Renal cortex interstitium (tissue), 15 donors: ENCODE measurements at places on chromosomes 4 and X. TPM values are rescaled to one million over a fixed set of nuclear protein-coding genes. Genes with fewer than 3 reads are reported as not detected.

- no peak for DNase-seq
These were observed 2.9 kb downstream of the HCFC1 start for GRCh38 chrX:153968754-153969124.

GRCh38 chrX:74804574-74804973, 120.7 kb downstream of the NEXMIF start:
- no peak for DNase-seq

GCNA gene
- polyA plus RNA-seq = 2.7 TPM

YY2 gene
- polyA plus RNA-seq = 4.7 TPM

GRCh38 chr4:156695163-156695562, 276.4 kb downstream of the PDGFC start:
- no peak for DNase-seq

CXCL6 gene
- 0.13 TPM for polyA plus RNA-seq

DNA sequence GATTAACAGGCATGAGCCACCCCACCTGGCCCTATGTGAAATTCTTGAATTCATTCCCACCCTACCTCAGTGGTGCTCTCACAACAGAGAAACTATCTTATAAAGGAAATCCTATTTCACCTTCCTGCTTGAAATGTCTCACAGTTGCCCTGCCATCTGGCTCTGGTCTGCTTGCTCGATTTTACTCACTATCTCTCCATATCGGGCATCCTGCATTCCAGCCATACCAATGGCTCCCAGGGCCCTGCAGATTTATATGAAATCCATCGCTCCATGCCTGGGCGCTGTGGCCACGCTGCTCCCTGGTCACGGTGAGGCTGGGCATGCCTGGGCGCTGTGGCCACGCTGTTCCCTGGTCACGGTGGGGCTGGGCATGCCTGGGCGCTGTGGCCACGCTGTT, 15.8 kb downstream of the SORBS2 start:
- DNase-seq = no peak

UGT2B7 gene
- polyA plus RNA-seq = 79.4 TPM

GRCh38 chrX:18855919-18856644, 127.8 kb downstream of the PHKA2 start:
- no peak for DNase-seq

DNA sequence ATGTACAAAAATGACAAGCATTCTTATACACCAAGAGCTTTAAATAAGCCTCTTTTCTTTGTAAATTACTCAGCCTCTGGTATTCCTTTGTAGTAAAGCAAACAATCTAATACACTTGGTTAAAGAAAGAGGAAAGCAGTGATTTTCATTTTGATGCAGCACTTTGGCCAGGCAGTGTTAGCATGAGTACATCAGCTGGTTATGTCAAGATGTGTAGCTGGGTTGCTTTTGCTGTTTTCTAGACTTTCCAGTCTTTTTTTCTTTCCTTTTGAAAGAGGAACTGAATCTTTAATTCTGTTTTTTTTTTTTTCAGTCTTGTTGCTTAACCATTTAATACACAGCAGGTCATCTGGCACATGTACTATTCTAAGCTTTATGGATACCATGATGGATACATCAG, 167.1 kb upstream of the AADAT start:
- no peak for DNase-seq

- no peak for DNase-seq
These were observed 70.2 kb downstream of the SMIM20 start for GRCh38 chr4:25984266-25984665.

DNA sequence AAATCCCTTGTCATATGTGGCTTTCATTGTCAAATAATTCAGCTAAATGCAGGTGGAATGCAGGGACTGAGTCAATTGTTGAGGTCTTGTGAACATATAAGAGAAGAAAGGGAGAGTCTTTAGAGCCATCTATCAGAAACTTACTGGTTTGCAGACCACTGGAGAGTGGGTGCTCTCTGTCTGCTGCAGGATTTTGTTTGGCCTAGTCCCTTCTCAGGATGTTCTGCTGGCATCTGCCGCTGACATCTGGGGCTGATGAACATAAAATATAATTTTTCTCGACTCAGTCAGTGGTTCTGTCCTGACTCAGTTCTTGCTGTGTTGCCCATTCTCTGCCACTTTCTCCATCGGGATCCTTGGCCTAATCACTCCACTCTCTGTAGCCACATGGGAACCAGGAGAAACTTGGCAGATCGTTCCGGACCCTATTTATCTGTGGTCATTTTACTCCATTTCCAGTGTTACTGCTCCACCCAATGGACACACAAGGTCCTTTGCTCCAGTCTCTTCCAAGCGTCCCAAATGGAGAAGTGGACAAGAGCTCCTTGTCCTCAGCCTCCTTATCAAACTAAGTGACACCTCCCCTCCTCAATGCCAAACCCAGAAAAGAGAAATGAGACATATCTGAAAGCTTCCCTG, 436.2 kb downstream of the FAT4 start:
- DNase-seq = peak; percentile 54

DNA sequence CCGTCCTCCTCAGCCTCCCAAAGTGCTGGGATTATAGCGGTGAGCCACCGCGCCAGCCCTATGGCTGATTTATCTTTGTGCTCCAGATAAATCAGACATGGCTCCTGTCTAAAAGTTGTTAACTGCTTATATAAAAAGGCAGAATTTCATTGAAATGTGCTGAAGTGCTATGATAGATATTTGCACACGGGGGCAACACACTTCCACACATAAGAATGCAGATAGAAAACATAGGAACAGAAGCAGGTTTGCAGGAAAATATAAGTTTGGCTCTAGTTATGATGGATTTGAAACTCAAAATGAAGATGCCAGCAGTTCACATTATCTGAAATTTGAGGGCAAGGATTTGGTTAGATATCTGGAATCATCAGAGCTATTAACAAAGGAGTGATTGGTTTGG, 163.1 kb upstream of the SLITRK2 start:
- DNase-seq = no peak

GRCh38 chr4:26110493-26110892, 196.5 kb downstream of the SMIM20 start:
- no peak for DNase-seq

HS3ST1 gene
- polyA plus RNA-seq = 0.48 TPM

ACE2 gene
- 58.8 TPM for polyA plus RNA-seq

GAGE12H gene
- polyA plus RNA-seq = not detected

MID1 gene
- polyA plus RNA-seq = 32.6 TPM

- DNase-seq = no peak
These were observed 68.6 kb downstream of the PRSS12 start for GRCh38 chr4:118284169-118284568.

DNA sequence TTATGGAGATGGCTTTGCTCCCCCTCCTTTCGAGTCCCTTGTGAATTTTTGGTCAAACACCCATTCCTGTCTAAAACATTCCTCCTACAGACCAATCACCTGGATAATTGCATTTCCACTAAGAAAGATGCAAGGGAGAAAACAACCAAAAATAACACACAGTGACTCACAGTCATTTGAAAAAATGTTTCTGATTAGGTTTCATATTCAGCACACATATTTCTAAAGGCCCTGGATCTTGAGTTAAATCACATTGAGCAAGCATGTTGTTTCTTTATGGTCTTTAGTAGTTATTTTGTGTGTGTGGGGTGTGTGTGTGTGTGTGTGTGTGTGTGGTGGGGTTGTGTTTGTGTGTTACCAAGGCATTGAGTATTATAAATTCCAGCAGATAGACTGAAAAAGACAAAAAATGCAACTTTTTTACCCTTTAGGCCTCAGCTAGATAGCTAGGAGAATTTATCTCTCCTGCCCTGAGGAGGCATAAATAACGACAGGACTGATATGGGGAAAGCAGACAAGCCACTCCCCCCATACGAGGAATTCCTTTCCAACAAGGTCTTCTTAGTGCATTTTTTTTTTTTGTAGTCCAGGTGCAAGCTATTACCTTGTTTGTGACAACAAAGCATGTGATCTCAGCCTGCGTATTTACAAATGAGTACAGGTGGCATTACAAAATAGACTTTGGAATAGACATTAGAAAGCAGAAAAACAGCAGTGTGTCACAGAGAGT, 265.4 kb upstream of the ADGRL3 start:
- no peak for DNase-seq

GRCh38 chr4:139191373-139191772, 14.4 kb upstream of the ELF2 start:
- DNase-seq = no peak

DNA sequence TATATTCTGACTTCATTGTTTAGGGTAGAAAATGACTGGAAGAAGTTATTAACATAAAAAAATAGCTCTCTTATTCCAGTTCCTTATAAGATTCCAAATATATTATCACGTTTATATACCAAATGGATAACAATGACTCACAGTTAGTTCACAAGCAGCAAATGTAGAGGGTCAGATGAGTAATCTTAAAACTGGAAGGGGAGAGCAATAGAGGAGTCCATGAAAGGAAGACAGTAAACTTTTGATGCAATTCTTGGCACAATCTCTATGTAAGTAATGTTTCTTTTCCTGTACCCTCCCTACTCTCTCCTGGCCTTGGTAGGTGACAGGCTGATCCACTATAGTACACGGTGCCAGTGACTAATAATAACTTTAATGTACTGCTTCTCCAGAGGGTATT, 259.0 kb upstream of the TRPC5 start:
- no peak for DNase-seq

- DNase-seq = no peak
These were observed 20.0 kb upstream of the EFNB1 start for GRCh38 chrX:68808686-68809357.

DNA sequence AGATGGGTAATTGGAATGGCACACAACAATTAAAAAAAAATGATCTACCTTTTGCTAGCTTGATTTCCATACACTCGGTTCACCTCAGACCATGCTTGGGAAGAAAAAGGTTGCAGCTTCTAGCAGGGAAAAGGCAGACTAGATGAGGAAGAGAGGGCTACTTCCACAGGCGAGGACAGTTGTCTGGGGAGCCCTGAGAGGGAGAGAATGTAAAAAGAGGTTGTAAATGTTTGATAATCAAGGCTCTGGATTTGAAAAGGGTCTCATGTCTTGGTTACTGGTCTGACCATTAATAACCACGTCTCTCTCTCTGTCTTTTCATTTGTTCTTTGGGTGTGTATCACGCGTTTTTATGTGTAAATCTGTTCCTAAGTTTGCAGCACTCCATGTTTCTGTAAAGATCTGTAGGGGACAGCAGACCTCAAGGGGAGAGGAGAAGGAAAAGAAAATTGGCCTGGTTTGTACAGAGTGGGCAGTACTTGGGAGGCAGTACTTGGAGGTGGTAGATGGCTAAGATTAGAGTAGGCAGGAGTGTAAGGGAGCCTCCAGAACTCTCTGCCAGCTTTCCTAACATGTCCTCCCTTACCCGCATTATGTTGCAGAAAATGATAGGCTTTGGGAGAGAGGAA, 750 bp downstream of the ARMCX5 start:
- DNase-seq = no peak

- no peak for DNase-seq
These were observed 43.5 kb downstream of the LHFPL1 start for GRCh38 chrX:112636288-112636687.

DNA sequence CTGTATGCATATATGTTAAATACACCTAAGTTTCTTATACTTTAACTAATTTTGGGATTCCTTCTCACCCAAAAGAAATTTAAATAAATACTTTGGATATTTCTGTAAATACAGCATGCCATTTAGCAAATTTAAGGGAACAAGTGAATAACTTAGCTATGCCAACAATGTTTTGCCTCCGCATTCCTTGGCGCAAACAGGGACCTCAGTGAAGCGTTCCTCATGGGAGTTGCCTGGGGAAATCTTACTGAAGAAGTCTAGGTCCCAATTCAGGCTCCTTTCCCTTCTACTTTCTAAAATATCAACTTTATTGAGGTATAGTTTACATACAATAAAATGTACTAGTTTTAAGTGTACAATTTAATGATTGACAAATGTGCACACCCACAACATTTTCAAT, 25.0 kb downstream of the COL4A5 start:
- DNase-seq = no peak

DNA sequence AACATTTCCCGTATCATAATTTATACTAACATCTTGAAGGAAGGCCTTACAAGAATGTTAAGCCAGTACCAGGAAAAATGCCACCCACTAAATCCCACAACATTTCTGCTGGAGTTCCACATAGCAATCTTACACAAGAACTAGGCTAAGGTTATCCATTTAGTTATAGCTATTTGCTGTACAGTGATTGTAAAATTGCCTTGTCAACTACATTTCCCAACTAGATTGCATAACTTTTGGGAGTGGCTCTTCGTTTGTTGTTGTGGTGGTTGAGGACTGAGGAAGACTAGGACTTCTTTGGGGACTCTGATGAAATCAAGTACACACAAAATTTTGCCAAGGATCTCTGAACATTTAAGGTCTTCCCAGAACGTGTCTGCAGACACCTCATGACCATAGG, 8.0 kb downstream of the IBSP start:
- DNase-seq = no peak

CBLL2 gene
- polyA plus RNA-seq = not detected

HERC3 gene
- 13.9 TPM for polyA plus RNA-seq

DNA sequence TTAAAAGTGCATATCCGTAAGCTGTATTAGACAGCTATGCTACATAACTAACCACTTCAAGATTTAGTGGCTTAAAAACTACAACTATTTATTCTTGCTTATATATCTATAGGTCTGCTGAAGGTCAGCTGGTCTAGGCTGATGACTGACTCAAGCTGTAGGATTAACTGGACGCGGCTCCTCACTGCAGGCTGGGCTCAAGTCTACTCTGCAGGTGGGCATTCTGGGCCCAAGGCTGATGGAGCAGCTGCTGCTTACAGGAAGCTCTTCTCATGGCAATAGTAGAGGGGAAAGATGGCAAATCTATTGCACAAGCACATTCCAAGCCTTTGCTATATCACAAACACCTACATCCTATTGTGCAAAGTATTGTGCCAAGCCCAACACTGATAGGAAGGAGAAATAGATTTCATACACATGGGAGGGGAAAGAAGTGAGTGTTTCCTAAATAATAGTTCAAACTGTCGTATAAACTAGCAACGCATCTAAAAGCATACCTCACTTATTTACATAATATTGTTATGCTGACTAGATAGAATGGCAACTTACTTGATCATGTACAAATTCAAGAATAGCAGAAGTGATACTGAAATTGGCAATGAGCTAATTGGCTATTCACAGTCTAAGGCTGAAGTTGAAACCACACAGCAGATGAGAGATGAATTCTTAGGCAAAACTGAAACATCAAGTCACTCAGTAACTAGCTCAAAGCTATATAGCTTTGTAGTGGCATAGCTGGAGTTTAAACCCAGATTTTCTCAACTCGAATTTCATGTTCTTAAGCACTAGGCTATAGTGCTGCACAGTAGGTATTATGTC, 263.8 kb downstream of the NKX6-1 start:
- DNase-seq = no peak

DNA sequence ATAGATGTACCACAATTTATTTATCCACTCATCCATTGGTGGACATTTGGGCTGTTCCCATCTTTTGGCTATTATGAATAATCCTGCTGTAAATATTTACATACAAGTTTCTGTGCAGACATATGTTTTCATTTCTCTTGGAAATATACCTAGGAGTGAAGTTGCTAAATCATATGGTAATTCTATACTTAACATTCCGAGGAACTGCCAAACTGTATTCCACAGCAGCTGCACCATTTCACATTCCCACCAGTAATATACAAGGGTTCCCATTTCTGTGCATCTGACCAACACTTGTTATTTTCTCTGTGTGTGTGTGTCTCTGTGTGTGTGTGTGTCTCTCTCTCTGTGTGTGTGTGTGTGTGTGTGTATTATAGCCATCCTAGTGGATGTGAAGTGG, 15.4 kb upstream of the DOCK11 start:
- DNase-seq = no peak
